Cardiac muscle cell (in vitro differentiated cells and primary cell): ENCODE measurements at places on chromosomes 13 and 19. TPM values are rescaled to one million over a fixed set of nuclear protein-coding genes. Genes with fewer than 3 reads are reported as not detected.

Gene CEACAM3
- not detected in 2 replicates for polyA plus RNA-seq

Gene APOE
- 517 and 749 TPM in 2 replicates for polyA plus RNA-seq

GRCh38 chr19:53866865-53867224, 838 bp upstream of the MYADM start:
- DNase-seq = no peak

DNA sequence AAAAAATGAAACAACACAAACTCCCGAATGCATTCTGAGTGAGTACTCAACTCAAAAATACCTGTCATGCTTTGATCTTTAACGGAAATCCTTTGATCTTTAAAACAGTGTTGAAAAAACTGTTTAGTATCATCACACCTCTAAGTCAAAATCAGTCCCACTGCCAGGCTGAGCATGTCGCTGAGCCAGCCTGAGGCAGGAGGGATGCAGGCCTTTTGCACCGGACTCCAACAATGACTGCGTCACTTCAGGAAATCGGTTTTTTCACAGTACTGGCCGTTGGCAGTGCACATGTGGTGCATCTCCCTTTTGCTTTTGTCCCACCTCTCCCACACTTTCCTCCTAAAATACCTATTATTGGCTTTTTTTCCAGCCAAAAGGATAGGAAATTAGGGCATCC, 78.2 kb downstream of the SHISA2 start:
- no peak for DNase-seq

- no peak for DNase-seq
Measured at GRCh38 chr13:49874430-49874829, 61.7 kb downstream of the SPRYD7 start.

- peak; percentile 92 for DNase-seq
Measured at GRCh38 chr13:49110122-49110912, 109.8 kb upstream of the MLNR start.
